HT-29 (cell line): ENCODE measurements at places on chromosomes 1 and 21. TPM values are rescaled to one million over a fixed set of nuclear protein-coding genes. Genes with fewer than 3 reads are reported as not detected.
A peak's percentile ranks its signal among the peaks of the same experiment; 100 is the strongest.

COL11A1 gene
- not detected in 2 replicates for total RNA-seq

PAQR7 gene
- 4.0 and 5.7 TPM in 2 replicates for total RNA-seq

OR2L2 gene
- not detected in 2 replicates for total RNA-seq

IER5 gene
- total RNA-seq = 53.3 and 53.7 TPM in 2 replicates

FAM43B gene
- not detected in 2 replicates for total RNA-seq

KPRP gene
- not detected in 2 replicates for total RNA-seq

AMY1C gene
- not detected in 2 replicates for total RNA-seq

VPS72 gene
- 48.9 and 49.1 TPM in 2 replicates for total RNA-seq

- no peak for DNase-seq
Measured at GRCh38 chr1:78053498-78053897, 7.7 kb downstream of the GIPC2 start.

- DNase-seq = no peak
Measured at GRCh38 chr1:62712336-62713243, 24.4 kb upstream of the DOCK7 start.

DNA sequence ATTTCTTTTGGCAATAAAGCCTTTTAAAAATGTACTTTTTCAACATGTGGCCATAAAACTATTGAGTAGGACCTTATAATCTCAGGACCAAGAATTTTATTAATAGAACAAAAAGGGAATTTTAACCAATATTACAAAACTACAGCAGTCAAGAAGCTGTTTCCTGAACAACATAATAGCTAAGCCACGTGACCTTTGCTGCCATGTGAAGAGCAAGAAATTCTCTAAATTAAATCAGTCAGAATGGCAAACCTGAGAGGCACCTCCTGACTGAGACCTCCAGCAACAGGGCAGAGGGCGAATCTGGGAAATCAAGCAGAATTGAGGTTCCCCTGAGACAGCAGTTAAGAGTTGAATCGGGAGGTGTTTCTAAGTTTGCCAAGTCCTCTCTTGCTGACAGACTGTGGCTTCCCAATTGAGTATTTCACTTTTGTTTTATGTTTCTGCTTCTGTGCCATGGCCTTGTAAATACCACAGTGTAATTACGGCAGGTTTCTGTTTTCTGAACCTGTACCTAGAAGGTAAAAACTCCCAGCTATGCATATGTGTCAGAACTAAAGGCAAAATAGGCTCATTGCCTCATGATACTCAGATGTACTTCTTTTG, 358.4 kb downstream of the NTNG1 start:
- DNase-seq = no peak

DNA sequence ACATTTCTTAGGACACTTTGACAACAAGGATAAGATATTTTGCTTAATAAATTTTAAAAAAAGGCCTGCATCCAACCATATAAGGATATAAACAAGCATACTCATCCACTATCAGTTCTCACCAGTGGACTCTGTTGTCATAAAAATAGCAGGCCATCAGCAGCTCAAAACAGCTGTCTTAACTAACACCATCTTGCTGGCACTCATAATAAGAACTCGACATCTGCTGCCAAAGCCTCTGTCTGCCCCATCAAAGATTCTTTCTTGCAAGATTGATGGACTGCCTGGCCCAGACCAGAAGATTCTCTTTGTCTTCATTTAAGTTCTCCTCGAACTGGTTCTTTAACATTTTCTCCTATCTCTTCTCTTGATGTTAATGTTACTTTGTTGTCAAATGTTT, 10.1 kb downstream of the JMJD4 start:
- no peak for DNase-seq

DNA sequence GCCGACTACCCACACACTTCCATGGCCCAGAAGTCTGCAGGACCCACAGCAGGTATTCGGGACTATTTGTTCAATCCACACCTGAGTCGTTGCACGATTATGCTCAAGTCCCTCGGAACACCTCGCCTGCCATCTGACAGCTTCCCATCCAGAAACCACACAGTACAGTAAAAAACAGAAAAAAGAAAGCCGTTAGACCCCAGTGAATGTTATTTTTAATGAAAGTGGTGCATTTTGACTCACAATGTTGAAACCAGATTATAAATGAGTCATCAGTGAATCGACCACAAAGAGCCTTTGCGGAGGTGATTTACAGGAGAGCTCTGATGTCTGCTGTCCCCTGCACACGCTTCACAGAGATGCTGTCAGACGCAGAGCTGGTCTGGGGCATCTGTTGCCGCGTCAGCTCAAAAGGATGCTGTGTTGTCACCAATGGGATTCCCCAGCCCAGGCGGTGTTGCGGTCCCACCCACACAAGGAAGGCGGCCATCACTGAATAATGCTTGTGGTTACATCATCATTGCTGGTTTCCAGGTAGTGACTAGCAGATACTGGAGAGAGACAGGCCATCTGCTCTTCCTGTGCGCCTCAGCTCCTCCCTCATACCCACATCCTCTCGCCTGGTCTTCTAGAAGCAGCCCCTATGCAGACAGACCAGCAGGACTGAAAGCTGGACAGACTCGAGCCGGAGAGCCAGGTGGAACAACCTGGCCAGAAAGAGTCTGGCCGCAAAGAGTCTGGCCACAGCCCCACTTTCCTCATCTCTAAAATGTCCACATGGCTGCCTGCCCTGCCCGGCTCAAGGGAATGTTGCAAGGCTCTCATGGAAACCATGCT, 116.8 kb downstream of the TOMM20 start:
- DNase-seq = peak; percentile 81

- DNase-seq = no peak
Measured at GRCh38 chr1:119114786-119115185, 25.7 kb downstream of the WARS2 start.

DNA sequence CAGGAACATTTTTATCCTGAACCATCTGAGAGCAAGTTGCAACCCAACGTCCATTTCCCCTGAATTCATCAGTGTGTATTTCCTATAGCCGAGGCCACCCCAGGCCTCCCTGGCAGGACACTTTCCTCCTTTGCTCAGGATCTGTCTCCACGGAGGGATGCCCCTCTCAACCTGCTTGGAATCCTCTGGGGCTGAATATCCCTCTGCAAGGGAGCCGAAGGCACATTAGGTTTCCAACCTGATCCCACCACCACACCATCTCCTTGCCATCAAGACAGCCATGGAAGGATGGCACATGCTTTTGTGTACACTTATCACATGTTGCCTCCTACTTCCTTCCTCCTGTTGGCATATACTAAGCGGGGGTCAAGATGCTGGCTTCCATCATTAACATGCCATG, 74.8 kb upstream of the EDN2 start:
- DNase-seq = no peak

GRCh38 chr1:184322253-184322652, 64.6 kb upstream of the C1orf21 start:
- DNase-seq = no peak

GRCh38 chr21:41600556-41600955, 92.6 kb upstream of the TMPRSS2 start:
- DNase-seq = no peak

GRCh38 chr1:67451815-67452214, 21.6 kb upstream of the SERBP1 start:
- DNase-seq = no peak

DNA sequence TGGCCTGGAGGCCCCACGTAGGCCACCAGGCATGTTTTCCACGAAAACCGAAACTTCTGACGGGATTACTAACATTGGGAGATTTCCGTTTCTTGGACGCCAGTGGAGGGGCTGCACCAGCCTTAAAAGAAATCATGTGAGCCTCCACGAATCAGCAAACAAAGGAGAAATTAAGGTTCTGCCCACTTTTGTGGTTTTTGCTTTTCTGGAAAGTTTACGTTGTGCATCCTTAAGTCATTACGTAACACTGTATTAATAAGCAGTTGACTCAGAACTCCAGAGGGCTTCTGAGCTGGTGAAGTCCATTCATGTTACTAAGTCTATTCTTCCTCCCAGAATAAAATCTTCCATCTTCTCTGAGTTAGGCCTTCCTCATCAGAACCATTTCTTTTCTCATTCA, 168.5 kb downstream of the PSMG1 start:
- DNase-seq = no peak

- no peak for DNase-seq
Measured at GRCh38 chr1:10155087-10155712, 55.2 kb upstream of the KIF1B start.

DNA sequence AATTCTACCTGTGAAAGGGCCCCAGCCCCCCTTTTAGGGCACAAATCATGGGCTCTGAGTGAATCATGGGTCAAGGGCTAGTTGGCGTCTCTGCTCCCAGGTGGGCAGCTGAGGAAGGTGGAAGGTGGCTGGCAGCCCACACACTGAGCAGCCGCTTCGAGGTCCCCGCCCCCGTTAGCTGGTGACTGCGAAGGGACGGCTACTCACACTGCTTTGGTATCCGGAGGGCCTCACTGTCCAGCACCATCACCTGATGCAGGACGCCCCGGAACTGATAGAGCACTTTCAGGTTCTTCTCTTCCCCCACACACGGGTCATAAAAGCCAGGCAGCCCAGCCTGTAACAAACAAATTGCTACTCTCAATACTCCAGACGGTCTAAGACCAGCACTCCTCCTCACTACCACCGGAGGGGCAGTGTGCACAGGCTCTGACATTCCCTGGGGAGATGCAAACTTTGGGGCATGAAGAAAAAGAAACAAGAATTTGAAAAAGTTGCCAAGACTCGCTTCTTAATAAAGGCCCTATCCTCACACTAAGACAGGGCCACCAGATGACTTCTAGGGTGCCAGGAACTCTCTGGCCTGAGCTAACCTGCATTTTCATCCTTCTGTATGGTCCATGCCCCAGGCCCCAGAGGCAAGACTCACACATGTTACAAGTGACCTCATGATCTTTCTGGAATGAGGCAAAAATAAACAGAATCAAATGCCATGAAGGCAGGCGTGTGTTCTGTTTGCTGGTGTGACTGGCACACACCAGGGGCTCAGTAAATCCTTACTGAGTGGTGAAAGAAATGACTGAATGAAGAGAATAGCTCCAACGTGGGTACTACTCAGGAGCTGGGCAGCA, 11.5 kb downstream of the THAP3 start:
- no peak for DNase-seq

GRCh38 chr21:16773206-16773605, 739.6 kb upstream of the CXADR start:
- no peak for DNase-seq

- DNase-seq = no peak
Measured at GRCh38 chr1:22326931-22327330, 124.7 kb upstream of the ZBTB40 start.

- no peak for DNase-seq
Measured at GRCh38 chr1:26827663-26828062, 1.2 kb downstream of the ZDHHC18 start.

DNA sequence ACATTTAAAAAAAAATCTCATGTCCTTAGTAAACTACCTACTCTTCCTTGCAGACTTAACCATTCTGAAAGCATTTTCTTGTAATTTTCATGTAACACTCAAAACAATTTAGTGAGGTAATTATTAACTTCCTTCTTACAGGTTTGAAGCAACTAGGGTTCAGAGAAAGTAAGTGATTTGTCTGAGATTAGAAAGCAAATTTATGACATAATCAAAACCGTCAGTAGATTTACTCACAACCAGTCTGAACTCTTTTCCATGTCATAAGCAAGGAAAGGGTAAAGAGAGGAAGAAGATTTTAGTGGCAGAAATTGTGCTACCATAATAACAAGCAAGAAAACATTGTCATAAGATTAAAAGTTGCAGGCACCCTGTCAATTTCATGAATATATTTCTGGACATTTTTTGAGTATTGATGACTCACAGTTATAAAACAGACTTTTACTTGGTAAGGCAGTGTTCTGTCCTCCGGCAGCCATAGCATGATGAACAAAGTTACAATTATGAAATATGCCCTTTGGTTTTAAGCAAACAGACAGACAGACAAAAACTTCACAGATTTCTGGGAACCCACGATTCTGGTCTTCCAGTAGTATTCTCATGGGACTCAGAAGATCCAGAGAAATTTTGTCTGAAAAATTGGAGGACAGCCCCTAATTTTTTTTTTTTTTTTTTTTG, 707.2 kb downstream of the RWDD3 start:
- DNase-seq = no peak

GRCh38 chr21:17436626-17437111, 76.2 kb upstream of the CXADR start:
- peak; percentile 10 for DNase-seq

GRCh38 chr1:75305061-75305460, 170.9 kb downstream of the LHX8 start:
- no peak for DNase-seq

GRCh38 chr1:185920602-185921001, 186.4 kb downstream of the HMCN1 start:
- DNase-seq = no peak

- no peak for DNase-seq
Measured at GRCh38 chr21:25569711-25570110, 37.6 kb downstream of the MRPL39 start.

DNA sequence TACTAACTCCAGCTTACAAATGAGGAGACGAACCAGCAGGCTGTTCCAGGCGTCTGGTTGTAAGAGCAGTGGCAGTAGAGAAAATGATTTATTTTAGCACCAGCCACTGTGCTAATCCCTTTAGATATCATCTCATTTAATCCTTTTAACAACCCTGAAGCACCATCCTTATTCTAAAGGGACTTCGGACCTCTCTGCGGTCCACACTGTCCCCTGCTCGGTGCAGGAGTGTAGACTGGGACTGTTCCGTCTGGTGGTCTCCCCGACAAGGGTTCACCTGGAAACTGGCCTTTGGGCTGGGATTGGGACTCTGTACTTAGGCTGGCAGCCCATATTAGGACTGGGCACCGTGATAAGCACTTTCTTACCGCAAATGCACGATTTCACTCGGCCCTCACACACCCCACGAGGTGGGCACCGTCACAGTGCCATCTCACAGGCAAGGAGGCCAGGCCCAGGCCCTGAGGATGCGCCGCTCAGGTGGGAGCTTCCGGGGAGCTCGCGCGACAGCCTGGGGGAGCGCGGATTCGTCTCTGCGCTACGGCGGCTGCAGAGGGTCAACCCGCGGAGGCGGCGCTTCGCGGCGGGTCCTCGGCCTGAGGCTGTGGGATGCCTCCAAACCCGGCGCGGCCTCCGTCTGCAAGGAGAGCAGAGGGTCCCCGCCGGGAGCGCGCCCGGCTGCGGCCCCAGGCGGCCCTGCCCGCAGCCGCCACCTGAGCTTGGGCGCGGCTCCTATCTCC, 45.2 kb downstream of the ATP1A1 start:
- DNase-seq = peak; percentile 57

DNA sequence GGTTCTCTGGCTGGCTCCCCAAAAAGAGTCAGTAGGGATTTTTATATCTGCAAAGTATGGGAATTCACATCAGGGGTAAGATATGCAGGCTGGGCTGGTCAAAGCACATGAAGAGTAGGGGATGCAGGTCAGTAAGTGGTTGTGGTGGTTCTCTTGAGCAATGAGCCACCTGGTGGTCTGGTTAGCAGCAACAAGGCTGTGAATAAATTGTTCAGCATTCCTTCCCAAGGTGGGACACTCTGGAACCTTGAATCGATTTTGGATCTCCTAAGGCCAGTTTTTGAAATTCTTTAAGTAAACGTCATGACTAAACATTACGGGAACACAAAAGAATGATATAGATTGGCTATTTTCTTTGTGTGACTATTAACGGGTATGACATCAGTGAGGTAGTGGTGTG, 563.0 kb upstream of the NEGR1 start:
- peak; percentile 53 for DNase-seq

DNA sequence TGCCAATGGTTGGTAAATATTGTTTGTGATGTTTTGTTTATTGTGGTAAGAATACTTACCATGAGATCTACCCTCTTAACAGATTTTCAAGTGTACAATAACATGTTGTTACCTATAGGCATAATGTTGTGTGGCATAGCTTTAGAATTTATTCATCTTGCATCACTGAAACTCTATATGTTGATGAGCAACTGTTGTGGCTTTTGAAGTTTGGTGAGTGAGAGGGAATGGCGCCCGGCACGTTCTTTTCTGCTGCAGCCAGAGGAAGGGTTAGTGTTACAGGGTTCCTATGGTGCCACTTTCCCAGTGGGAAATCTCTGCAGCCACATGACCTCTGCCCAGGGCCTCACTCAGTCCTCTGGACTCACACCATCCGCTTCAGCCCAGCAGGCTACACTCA, 342.5 kb upstream of the ADGRL2 start:
- DNase-seq = no peak
